ENCODE measurements at places on chromosomes 6 and 20.

DNA sequence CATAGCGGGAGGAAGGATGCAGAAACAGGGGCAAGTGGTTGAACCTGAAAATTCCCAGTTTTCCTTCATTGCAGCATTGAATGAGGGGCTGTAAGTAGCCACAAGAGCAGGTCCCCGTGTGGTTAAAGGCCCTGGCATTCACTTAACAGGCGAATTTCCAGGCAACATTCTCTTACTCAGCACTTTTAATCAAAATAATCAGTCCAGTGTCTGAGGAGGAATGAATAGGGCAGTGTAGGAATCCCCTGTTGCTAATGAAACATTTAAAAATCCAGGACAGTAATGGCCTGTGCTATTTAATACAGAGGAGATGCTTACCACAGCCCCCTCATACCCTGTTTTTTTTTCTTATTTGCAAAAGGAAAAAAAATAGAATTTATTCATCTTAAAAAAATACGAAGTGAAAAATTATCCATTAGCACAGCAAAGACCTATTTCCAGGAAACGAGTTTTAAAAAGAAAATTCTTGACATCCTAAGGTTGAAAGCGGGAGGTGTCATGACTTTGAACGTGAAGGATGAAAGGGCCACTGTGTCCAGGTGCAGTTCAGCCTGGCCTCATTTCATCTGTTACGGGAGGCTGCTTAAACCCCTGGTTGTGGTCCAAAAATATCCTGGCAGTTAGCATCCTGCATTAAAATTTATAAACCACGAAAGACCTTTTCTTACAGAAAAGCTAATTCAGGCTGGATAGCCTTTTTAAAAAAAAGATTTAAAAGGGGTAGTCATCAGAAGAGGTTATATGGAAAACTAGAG is 20.2 kb downstream of the MYLK4 start:
- no peak for DNase-seq

- no peak for DNase-seq
Measured at GRCh38 chr6:25628471-25629197, 23.4 kb upstream of the SCGN start.

- DNase-seq: no peak
Measured at GRCh38 chr6:88360203-88360797, 194.2 kb upstream of the CNR1 start.

DNA sequence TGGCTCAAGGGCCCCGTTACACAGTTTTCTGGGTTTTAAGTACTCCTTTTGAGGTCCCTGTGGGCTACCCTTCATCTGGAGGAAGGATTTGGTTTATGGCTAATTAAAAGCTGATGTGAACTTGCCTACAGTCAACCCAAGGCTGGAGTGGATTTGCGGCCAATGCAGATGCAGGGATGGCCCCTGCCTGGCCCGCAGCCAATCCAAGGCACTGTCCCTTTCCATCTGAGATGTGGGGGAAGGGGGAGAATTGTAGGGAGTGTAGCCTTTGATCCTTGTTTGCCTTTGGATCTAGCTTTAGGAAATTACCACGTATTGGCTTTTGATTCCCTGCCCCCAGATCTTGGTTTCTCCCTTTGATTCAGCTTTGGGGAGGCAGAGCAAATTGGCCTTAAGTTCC is 128.0 kb upstream of the GGTLC1 start:
- no peak for DNase-seq

GRCh38 chr6:15370733-15371671 is 125.1 kb downstream of the JARID2 start:
- DNase-seq: no peak

- DNase-seq: peak; percentile 56
Measured at GRCh38 chr6:118650582-118651281, 659 bp downstream of the CEP85L start.

DNA sequence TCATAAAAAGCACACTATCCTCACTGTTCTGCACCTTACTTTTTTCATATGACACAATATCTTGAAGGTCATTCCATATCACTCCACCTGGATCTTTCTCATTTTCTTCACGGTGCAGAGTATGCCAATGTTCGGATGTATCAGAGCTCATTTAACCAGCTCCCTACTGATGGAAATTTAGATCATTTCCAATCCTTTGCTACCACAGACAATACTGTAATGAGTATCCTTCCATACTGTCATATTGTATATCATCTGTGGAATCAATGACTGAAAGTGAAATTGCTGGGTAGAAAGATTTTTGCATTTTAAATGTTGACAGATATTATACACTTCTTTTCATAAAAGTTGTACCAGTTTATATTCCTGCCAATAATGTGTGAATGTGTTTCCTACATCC is 2.2 kb upstream of the RAB44 start:
- no peak for DNase-seq

GRCh38 chr20:50308513-50309279 is 118.1 kb downstream of the CEBPB start:
- no peak for DNase-seq

DNA sequence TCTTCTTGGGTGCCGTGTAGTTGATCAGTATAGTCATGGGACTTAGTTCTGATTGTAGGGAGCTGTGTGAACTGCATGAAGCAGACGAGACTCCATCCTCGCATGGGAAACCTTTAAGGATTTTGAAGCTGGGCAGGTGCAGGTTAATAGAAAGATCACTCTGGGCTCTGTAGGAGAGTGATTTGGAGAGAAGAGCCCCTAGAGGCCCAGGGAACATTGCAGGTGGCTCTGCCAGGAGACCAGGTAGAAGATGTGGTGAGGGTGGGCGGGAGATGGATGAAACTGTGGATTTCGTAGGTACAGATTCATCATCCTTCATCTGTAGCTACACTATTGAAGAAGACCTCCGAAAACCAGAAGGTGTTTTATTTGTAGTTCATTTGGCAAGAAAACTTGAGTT is 53.3 kb downstream of the UTRN start:
- no peak for DNase-seq

DNA sequence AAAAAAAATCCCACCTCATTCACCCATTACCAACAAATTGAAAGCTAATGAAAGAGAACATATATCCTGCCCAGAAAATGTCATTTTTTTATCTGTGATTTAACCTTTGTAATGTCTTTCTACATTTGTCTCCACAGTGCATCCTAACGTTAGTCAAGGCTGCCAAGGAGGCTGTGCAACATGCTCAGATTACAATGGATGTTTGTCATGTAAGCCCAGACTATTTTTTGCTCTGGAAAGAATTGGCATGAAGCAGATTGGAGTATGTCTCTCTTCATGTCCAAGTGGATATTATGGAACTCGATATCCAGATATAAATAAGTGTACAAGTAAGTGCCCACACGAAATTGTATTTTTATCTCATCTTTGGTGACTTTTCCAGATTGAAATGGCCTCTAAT is 30.0 kb downstream of the RSPO3 start:
- no peak for DNase-seq

Measured in GM13976 (cell line).